PC-3 (cell line): ENCODE measurements at places on chromosomes 16 and 17.

DNA sequence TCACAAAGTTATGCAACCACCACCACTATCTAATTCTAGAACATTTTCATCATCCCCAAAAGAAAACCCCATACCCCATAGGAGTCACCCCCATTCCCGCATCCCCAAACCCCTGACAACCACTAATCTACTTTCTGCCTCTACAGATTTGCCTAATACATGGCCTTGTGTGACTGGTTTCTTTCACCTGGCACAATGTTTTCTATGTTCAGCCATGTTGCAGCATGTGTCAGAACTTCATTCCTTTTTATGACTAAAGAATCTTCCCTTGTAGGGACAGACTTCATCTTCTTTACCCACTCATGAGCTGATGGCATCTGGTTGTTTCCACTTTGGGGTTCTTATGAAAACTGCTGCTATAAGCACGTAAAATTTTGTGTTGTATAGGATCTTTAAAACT lies 34.6 kb downstream of the CYTH1 start:
- no peak for DNase-seq

GRCh38 chr17:43003542-43004172 lies 2.9 kb upstream of the IFI35 start:
- DNase-seq: peak; percentile 67

DNA sequence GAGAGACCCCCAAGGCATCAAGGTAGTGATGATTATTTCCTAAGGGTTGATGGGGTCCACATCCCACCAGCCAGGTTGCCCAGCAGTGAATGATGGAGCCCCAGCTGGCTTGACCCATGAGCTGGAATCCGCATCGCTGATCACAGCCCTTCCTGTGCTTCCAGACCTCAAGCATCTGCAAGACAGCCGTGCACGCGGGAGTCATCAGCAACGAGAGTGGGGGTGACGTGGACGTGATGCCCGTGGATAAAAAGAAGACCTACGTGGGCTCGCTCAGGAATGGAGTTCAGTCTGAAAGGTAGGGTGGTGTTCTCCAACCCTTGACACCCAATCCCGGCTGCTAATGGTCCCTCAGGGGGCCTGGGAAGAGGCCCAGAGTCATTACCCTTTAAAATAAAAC lies 69.3 kb downstream of the CRISPLD2 start:
- DNase-seq: no peak

DNA sequence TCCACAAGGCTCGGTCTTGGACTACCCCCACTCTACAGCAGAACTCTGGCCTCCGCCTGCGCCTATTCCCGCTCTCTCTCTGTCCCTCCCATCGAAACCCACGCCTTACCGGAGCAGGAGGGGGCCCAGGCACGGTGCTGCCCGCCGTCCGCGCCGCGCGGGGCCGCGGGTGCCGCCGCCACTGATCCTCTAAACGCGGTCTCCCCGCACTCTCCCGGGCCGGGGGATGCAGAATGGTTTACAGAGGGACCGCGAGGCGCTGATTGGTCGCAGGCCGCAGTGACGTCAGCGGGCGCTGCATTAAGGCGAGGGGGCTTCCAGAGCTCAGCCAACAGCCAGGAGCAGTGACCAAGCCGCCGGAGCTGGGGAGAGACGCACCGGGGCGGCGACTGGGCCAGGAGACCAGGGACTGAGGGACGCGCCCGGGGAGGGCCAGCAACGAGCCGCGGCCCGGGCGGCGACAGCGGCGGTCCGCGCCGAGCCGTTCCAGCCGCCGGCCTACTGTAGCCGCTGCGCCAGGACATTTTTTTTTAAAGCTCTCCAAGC lies 747 bp upstream of the LHX1 start:
- DNase-seq: no peak

DNA sequence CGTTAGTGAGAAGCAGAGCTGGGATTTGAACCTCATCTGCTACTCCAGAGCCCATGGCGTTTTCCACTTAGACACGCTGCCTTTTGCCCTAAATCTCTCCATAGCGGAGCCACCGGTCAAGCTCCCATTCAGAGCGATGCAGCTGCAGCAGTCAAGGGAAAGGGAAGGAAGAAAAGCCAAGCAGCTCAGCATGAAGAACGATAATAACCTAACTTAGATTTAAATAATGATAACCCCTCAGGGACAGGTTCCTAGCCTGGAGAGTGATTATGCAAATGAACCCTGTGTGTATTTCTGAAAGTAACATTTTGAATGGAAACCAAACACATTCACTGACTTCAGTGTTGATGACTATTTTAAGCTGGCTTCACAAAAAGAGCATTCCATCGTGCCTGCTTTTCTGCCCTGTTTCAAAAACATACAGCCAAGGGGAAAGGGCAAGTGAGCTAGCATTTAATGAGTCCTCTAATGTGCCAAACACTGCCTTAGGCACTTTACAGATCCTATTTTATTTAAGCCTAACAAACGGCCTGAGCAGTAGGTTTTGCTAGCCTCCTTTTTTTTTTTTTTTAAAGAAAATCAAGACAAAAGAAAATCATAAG lies 798.3 kb downstream of the CDH8 start:
- no peak for DNase-seq

DNA sequence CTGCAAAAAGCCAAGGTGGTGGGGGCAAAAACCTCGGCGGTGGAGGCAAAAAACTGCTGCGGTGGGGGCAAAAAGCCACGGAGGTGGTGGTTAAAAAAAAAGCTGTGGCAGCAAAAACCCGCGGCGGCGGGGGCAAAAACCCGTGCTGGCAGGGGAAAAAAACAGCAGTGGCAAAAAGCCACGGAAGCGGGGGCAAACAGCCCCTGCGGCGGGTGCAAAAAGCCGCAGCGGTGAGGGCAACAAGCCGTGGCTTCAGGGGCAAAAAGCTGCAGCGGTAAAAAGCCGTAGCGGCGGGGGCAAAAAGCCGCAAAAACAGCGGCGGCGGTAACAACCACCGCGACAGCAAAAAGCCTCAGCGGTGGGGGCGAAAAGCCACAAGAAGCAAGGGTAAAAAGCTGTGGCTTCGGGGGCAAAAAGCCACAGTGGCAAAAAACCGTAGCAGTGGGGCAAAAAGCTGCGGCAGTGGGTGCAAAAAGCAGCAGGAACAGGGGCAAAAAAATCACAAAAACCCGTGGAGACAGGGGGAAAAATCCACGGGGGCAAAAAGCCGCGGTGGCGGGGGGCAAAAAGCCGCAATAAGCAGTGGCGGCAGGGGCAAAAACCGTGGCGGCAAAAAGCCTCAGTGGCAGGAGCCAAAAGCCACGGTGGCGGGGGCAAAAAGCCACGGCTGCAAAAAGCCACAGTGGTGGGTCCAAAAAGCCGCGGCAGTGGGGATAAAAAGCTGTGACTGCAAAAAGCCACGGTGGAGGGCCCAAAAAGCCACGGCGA lies 193.7 kb downstream of the SHCBP1 start:
- no peak for DNase-seq

GRCh38 chr17:29807520-29808361 lies 122.3 kb downstream of the SSH2 start:
- DNase-seq: peak; percentile 63

DNA sequence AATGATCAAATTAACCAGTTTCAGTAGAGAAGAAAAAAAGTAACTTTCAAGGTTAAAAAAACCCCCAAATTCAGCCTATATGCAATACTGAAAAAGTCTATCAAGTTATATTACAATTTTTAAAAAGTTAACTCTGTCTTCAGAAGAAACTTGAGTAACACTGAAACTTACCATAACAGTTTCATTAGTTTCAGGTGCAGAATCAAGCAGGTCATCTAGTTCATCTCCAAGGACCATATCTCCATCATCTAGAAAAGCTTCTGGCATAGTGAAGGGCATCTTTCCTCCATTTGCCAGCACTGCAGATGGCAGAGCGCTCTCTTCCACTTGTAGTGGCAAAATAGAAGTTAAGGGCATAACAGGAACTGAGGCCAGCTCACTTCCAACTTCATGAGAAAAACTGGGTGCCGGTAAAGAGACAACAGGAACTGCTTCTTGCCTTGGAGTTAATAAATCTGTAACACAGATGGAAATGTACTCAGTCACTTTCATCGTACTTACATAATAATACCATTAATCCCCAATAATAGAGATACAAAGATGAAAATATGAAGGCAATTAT lies 22.9 kb downstream of the ZC3H7A start:
- DNase-seq: no peak

- peak; percentile 30 for DNase-seq
These were observed 203.6 kb downstream of the RAB11FIP4 start for GRCh38 chr17:31595076-31595475.

DNA sequence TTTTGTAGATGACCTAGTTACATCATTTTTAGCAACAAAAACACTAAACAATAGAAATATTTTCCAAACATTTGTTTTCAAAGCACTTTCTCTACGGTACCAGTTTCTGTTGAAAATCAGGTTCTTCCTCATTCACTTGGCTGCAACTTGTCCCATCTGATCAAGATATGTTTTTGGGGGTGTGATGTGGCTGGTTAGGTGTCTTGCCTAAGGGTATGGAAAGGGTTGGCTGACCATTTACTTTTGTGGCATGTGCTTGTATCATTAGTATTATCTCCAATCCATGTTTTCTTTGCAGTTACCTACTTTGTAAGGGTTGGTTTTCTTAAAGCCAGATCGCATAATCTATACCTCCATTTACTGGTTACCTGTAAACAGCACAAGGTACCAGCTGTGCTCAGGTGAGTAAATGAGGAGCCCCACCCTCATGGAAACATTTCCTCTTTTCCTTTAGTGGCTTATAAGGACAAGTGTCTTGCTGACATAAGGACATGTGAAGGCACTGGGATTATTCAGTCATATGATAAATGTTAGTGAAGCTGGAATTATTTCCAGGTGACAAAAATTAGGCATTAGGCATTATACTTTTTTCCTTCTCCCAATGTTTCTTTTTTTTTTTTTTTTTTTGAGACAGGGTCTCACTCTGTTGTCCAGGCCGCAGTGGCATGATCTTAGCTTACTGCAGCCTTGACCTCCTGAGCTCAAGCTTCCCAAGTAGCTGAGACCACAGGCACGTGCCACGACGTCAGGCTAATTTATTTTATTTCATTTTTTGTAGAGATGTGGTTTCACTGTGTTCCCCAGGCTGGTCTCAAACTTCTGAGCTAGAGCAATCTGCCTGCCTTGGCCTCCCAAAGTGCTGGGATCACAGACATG lies 162.0 kb downstream of the CCDC182 start:
- no peak for DNase-seq

- no peak for DNase-seq
These were observed 6.3 kb downstream of the CLUH start for GRCh38 chr17:2705263-2705662.

DNA sequence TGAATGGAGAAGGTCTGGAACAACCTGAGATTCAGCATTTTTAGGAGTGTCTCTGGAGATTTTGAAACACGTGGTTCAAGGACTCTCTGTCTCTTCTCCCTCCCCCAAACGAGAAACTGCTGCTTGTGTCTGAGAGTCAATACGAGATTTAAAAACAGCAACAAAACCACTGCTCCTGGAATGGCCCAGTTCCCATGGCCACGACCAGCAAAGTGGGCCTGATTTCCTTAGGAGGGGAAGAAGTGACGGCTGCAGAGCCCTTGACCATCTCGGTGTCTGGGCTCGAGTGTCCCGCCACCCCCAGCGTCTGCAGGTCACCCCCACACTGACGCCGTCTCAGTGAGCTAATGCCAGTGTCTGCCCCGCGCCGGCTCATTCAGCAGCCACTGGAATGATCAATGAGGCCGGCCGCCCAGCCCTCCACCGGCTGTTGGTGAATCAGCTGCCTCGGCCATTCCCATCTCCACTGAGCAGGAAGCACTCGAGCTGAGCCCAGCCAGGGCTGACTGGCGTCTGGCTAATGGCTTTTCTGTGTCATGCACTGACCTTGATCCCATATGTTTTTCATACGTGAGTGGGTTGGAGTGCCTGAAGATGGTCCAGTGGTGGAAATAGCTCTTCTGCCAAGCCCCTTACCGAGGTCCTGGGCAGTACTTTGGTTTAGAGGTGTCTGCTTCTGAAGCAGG lies 151.8 kb downstream of the PITPNC1 start:
- peak; percentile 27 for DNase-seq

- no peak for DNase-seq
These were observed 75.4 kb upstream of the SDK2 start for GRCh38 chr17:73719588-73720071.

DNA sequence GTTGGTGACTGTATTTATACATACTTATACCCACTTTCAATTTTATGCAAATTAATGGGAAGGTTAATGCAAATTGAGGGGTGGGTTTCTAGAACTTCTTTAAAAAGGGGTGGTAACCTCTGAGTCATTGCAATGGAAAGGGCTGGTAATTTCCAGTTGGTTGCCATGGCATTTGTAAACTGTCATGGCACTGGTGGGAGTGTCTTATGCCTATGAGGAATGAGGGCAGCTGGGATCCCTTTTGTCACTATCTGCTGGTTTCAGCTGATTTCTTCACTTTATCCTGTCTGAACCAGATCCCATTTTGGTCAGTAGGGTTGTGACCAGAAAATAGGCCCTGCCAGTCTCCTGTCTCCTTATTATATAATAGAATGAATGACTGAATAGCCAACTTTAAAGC lies 1006.7 kb upstream of the GOT2 start:
- no peak for DNase-seq

- no peak for DNase-seq
These were observed 11.6 kb downstream of the ADAM11 start for GRCh38 chr17:44770166-44770925.

- no peak for DNase-seq
These were observed 14.6 kb downstream of the IRX6 start for GRCh38 chr16:55338646-55339045.

GRCh38 chr16:559411-560203 lies 587 bp upstream of the PRR35 start:
- no peak for DNase-seq

DNA sequence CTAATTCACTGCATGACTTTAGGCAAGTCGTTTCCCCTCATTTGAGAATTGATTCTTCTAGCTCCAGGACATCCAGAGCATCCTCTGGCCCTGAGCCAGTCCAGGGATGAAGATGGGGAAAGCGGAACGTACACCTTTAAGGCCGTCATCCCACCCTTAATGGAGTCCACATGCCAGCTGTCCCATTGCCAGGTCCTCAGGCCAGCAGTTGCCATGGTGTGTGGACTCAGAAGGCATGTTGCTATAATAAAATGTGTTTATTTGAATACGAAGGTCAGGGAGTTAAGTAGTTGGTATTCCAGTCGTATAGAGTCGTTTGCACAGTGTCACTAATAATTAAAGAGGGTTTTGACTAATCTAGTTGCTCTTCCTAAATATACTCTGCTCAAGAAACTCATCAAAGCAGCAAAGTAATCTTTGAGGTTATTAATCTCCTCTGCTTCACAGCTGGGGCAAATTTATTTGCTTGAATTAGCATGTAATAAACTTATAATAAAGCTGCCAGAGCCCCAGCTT lies 30.4 kb downstream of the CCDC182 start:
- DNase-seq: no peak

- peak; percentile 64 for DNase-seq
These were observed 6.5 kb upstream of the C16orf74 start for GRCh38 chr16:85757341-85757822.
